ENCODE measurements at places on chromosomes 3 and 15.

- no peak for DNase-seq
These were observed 391.3 kb upstream of the TPRG1 start for GRCh38 chr3:188780193-188781147.

GRCh38 chr15:77064539-77065308, 6.2 kb downstream of the TSPAN3 start:
- DNase-seq = peak; percentile 30

DNA sequence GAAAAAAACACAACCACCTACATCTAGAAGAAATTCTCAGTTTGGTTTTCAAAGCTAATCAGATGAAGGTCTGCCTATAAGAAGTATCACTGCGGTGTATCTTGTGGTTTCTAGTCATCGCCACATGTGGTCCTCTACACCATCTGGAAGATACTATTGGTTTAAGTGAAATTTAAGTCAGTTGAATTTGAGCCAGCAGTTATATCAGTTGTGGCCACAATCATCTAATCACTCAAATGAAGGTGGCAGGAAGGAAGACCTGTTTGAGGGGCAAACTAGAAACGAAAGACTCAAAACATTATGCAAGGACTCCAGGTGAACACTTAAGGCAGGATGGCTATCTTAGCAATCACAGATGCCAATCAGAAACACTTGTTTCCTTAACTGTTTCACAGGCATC, 48.7 kb downstream of the ETV5 start:
- DNase-seq = no peak

GRCh38 chr15:39651295-39651694, 70.4 kb downstream of the THBS1 start:
- no peak for DNase-seq

- DNase-seq = no peak
These were observed 17.4 kb upstream of the FHIT start for GRCh38 chr3:61268644-61269043.

DNA sequence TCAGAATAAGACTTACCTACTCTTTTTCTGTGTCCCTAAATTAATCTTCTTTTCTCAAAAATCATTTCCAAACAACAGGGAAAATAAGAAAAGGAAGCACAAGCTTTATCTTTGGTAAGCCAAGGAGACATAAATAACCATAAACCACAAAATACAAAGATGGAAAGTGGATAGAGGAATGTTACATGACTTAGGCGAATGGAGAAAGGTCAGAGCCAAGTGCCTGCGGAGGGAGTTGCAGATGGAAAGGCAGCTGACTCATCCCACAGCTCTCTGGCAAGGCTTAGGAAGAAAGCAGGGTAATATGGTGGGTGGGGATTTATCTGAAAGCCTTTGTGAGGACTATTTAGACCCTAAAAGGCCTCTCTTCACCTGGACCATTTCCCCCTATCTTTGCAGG, 72.8 kb downstream of the GALK2 start:
- DNase-seq = peak; percentile 65

DNA sequence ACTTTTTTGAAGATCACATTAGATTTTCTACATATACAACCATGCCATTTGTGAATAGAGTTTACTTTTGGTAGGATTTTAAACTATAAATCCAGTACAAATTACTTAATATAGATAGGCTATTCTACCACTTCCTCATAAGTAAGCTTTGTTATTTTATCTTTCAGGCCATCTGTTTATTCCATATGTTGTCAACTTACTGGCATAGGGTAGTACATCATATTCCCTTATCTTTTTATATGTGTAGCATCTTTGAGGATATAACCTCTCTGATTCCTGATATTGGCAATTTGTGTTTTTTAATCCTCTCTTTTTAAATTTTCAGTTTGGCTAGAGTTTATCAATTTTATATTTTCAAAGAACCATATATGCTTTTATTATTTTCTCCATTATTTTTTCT, 515.4 kb downstream of the DIPK2A start:
- no peak for DNase-seq

- peak; percentile 70 for DNase-seq
These were observed 39.6 kb downstream of the VGLL3 start for GRCh38 chr3:86951322-86951721.

DNA sequence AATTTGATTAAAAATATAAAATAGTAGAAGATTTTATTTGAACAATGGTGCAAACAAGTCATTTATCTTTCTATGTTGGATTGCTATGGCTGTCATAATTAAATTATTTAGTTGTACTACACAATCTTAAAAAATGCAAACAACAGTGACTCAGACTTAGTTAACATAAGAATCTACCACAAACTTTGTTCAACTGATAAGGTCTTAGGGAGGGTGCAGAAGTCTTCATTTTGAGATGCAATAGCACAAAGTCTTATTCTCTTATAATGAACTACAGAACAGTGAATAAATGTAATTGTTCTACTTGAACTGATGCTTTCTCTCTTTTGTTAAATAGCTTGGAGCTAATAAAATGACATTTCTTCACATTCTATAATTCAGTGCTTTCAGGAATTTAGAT, 482.8 kb upstream of the NAALADL2 start:
- DNase-seq = peak; percentile 49

Data from fibroblast of skin of back (primary cell).